ENCODE measurements at places on chromosomes 5 and 9.

DNA sequence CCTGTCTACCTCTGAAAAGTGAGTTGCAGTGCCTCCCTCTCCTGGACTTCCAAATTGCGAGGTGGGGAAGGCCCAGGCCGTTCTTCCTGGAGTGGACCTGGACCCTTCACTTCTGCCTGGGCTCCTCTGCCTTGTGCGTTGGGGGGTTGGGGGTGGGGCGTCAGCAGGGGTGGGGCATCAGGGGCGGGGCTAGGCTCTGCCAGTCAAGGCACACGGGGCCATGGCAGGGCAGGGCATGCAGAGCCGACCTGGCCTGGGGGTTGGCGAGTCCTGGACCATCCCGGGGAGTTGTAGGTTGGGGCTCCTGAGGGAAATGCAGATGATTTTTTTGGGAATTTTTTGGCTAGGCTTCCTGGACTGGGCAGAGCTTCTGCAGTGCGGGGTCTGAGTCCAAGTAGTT, 87.1 kb downstream of the EHMT1 start:
- no peak for DNase-seq

DNA sequence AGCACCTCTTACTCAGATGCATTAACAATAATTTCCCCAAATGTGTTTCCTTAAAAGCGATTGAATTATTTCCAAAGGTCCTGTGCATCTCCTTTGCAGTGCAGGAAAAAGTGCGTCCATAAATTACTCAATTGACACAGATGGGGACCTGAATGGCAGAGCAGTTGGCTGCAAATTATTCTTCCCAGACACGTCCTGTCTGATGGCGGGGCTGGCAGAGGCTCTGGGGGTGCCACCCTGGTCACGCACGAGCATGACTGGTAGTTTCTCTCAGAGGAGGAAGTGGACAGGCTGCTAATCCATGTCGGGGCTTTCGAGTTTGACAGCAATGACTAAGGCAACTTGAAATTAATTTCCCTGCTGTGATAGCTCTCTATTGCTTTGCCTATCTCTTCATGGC, 264.8 kb upstream of the BRINP1 start:
- no peak for DNase-seq

DNA sequence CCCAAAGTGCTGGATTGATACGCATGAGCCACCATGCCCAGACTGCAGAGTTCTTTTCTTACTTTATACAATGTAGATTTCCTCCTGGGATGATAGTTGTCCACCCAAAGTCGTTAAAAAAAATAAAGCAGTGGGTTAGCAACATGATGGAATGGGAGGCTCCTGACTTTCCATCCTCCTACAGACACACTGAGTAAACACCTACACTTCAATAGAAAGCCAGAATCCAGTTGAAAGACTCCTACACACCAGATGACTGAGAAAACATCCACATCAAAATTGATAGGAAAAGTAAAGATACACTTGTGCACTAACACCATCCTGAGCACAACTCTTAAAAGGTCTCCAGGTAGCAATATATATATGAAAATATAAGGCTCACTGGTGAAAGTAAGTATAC, 95.0 kb upstream of the TUT7 start:
- no peak for DNase-seq

DNA sequence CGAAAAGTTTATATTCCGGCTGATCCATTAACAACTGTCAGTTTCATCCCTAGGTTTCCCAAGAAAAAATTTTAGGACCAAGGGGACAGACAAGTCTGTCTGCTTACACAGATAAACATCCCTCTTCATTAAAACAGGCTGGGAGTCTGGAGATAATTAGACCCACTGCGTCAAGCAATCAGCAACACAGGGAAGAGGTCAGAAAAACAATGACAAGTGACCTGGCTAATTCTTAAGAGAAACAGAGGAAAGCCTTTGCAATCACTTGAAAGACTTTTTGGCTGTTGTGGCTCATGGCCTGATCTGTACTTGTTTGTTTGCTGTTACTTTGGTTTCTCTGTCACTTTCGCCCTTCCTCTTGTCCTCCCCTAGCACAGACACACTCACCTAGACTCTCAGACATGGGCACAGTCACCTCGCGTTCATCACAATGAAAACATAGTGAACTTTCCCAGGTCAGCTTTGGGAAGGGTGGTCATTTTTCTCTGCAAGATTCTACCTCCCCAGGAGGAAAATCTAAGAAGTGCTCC, 2.9 kb upstream of the CCDC192 start:
- no peak for DNase-seq

DNA sequence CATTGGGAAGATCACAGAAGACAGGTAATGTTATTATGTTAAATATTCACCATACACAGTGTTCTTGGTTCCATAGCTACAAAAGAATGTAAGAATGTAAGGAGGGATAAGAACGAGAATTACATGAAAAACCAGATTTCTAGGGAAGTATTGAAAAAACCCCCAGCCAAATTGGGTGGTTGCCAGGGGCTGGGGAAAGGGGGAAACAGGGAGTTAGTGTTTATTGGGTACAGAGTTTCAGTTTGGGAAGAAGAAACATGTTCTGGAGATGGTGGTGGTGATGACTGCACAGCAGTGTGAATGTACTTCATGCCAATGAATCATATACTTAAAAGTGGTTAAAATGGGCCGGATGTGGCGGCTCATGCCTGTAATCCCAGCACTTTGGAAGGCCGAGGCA, 40.3 kb downstream of the GLRX start:
- no peak for DNase-seq
